IMR-90 (cell line): ENCODE measurements at places on chromosomes 11 and 22.

GRCh38 chr22:24806663-24807001 lies 621 bp downstream of the SGSM1 start:
- no peaks in the 10 kb centered on the region for H3K4me1 ChIP-seq
- no peaks in the 10 kb centered on the region for H3K36me3 ChIP-seq
- peaks cover 23% of the 10 kb centered on the region for H3K27me3 ChIP-seq
- no peak for DNase-seq

DNA sequence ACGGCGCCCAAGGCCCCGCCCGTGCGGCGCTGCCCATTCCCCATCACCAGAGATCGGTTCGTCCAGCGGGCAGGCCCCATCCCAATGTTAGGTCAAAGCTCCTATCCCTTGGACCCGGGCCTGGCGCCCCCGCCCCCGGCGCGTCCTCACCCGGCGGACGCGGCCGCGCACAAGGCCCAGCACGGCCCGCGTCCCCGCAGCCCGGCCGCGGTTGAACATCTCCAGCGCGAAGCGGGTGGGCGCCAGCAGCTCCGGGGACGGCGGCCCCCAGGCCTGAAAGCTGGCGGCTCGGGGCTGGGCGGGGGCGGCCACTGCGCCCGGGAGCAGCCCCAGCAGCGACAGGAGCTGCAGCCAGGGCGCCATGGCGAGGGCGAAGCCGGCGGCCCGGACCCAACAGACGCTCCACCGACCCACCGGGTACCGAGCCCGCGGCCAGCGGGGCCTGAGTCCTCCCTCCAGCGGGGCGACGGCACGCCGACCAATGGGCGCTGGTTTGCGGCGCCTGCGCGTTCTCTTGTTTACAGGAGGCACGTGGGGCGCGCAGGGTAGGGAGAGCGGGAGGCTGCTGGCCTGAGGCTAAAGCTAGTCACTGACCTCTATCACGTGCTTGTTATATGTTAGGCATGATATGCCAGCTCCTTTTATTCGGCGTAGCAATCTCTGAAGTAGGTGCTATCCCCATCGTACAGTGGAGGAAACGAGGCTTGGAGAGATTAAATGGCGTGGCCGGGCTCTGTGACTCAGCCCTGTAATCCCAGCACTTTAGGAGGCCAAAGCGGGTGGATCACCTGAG lies at the start of gene CTSF:
TSS of gene CTSF (minus strand) at position 483 of the 793 bp plus-strand sequence. CDS start at position 363, 120 bp downstream.
- DNase-seq = peak; percentile 49
- peaks cover 3% of the 10 kb centered on the region; the same call in 1 of the 2 replicates for H3K36me3 ChIP-seq
- H3K27ac ChIP-seq = no peak within 1 kb of the TSS
- H3K4me3 ChIP-seq = peak within 1 kb of the TSS; percentile 41
- H3K27me3 ChIP-seq = peaks cover 2% of the 10 kb centered on the region; the same call in 1 of the 2 replicates

DNA sequence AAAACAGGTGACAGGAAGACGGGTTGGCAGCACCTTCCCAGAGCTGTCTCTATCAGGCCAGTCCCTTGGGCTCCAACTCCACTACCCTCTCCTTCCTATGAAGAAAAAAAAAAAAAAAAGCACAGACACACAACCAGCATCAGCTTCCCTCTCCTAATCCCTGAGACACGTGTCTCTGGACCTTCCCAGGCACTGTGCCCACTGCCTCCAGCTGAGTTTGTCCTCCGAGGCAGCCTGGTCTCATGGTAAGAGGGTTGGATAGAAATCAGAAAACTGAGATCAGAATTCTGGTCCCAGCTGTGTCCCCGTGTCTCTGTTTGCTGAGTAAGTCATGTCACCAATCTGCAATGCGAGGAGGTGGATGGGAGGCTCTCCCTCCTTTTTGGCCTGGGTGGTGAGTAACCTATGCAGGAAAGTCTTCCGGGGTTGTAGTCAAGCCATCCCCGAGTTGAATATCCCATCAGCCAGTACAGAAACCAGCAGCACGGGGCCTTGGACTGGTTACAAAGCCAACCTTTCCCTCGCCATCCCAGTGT lies 193.7 kb upstream of the TBCEL start:
- no peak for DNase-seq
- peaks cover 5% of the 10 kb centered on the region for H3K27me3 ChIP-seq
- H3K4me3 ChIP-seq = no peak overlapping the region

GRCh38 chr22:38829485-38829884 lies 14.3 kb downstream of the NPTXR start:
- no peak for DNase-seq
- H3K4me1 ChIP-seq = no peaks in the 10 kb centered on the region
- no peak overlapping the region for H3K4me3 ChIP-seq
- no peak overlapping the region for H3K27ac ChIP-seq
- H3K27me3 ChIP-seq = no peaks in the 10 kb centered on the region
- H3K36me3 ChIP-seq = no peaks in the 10 kb centered on the region

DNA sequence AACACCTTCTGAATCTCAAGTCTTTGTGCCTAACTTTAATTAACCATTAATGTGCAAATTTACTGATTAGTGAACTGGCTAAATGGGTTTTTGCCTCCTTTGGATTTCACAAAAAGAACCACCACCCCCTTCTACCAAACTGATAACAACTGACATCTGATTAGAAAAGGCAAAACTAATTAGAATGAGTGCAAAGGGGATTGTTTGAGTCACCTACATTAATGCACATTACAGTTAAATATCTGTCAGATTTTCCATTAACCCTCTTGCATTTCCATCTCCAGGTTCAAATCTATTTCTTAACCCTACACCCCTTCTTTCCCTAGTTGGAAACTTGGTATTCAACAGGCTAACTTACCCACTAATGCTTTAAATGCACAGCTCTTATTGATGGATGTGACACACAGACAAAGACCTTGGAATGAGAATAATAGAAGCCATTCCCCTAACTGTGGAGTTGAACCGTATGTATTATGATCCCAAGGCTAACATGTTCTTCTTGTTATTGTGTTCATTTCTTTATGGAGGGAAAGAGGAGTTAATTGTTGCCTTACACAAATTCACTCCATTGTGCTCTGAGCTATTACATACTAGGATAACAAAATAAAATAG lies 161.5 kb upstream of the MTMR2 start:
- no peak overlapping the region for H3K4me3 ChIP-seq
- no peak overlapping the region for H3K27ac ChIP-seq
- H3K4me1 ChIP-seq = peaks cover 9% of the 10 kb centered on the region
- no peaks in the 10 kb centered on the region for H3K27me3 ChIP-seq
- no peaks in the 10 kb centered on the region; the same call in 1 of the 2 replicates for H3K36me3 ChIP-seq
- no peak for DNase-seq

- peaks cover 6% of the 10 kb centered on the region; the same call in 1 of the 2 replicates for H3K27me3 ChIP-seq
- DNase-seq = peak; percentile 92
- peak overlapping the region; percentile 63 for H3K27ac ChIP-seq
Observed at GRCh38 chr11:71286701-71287643, 34.6 kb upstream of the SHANK2 start.

GRCh38 chr11:5223686-5224085 lies 3.2 kb downstream of the HBB start:
- H3K4me3 ChIP-seq = no peak overlapping the region
- peak; percentile 32 for DNase-seq
- no peak overlapping the region for H3K27ac ChIP-seq
- no peaks in the 10 kb centered on the region for H3K4me1 ChIP-seq
- no peaks in the 10 kb centered on the region for H3K27me3 ChIP-seq

- no peaks in the 10 kb centered on the region for H3K36me3 ChIP-seq
- no peak overlapping the region for H3K4me3 ChIP-seq
- H3K4me1 ChIP-seq = no peaks in the 10 kb centered on the region
- H3K27me3 ChIP-seq = no peaks in the 10 kb centered on the region
- no peak overlapping the region for H3K27ac ChIP-seq
- no peak for DNase-seq
Observed at GRCh38 chr11:105854269-105854668, 167.8 kb downstream of the MSANTD4 start.

- H3K36me3 ChIP-seq = no peaks in the 10 kb centered on the region
- DNase-seq = peak; percentile 40
- peaks cover 8% of the 10 kb centered on the region for H3K4me1 ChIP-seq
- H3K4me3 ChIP-seq = no peak overlapping the region
Observed at GRCh38 chr22:27205492-27206373, 548.3 kb downstream of the MIAT start.

- no peaks in the 10 kb centered on the region for H3K27me3 ChIP-seq
- no peak for DNase-seq
- H3K4me3 ChIP-seq = no peak overlapping the region
- no peak overlapping the region for H3K27ac ChIP-seq
Observed at GRCh38 chr22:47130883-47131631, 368.6 kb downstream of the TBC1D22A start.

GRCh38 chr22:11627798-11628650 lies 3900.0 kb upstream of the OR11H1 start:
- H3K4me3 ChIP-seq = no peak overlapping the region
- H3K4me1 ChIP-seq = no peaks in the 10 kb centered on the region
- no peaks in the 10 kb centered on the region for H3K27me3 ChIP-seq
- DNase-seq = no peak
- H3K27ac ChIP-seq = no peak overlapping the region

- H3K27me3 ChIP-seq = no peaks in the 10 kb centered on the region
- no peak overlapping the region for H3K27ac ChIP-seq
- no peak for DNase-seq
- H3K4me3 ChIP-seq = no peak overlapping the region
- peaks cover 8% of the 10 kb centered on the region; the same call in 1 of the 2 replicates for H3K36me3 ChIP-seq
Observed at GRCh38 chr22:27775758-27776649, 25.6 kb downstream of the MN1 start.

DNA sequence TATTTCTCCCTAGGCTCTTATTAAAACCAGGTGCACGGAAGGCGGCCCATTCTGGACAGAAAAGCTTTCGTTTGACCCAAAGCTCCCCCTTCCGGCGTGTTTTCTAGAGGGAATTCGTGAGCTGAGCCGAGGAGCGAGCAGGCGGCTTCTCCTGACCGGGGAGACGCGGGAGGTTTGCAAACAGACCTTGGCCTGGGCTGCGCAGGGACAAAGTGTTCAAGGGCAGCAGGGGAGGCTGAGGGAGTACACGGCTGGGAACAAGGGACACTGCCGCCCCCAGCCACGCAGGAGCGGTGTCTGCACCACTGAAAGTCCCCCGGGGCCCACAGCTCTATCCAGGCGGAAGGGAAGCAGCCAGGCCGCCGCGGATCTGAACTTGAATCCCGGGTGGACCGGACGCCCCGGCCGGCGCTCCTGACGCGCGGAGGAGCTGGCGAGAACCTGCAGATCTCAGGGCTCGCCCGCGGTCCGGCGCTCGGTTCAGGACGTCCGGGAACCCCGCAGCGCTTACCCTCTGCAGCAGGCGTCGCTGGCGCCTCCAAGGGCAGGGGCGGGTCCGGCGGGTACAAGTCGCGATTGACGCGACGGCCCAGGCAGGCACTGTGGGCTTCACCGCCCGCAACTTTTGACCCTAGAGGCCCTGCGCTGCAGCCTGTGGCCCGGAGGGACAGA lies 101.9 kb downstream of the WT1 start:
- H3K27me3 ChIP-seq = peaks cover 7% of the 10 kb centered on the region
- H3K36me3 ChIP-seq = no peaks in the 10 kb centered on the region
- no peak overlapping the region for H3K27ac ChIP-seq
- DNase-seq = peak; percentile 24
- peak overlapping the region; percentile 35 for H3K4me3 ChIP-seq

- DNase-seq = no peak
- H3K27me3 ChIP-seq = no peaks in the 10 kb centered on the region
- H3K27ac ChIP-seq = no peak overlapping the region
Observed at GRCh38 chr22:34841331-34841771, 224.6 kb upstream of the ISX start.

DNA sequence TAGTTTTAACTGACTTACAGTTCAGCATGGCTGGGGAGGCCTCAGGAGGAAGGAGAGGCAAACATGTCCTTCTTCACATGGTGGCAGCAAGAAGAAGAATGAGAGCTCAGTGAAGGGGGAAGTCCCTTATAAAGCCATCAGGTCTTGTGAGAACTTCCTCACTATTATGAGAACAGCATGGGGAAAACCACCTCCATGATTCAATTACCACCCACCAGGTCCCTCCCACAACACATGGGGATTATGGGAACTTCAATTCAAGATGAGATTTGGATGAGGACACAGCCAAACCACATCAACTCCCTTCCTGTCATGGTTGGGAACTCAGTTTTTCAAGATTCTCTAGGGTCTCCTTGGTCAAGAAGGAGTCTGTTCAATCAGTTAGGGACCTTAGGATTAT lies 432.9 kb upstream of the CNTN5 start:
- H3K27me3 ChIP-seq = no peaks in the 10 kb centered on the region
- DNase-seq = no peak
- no peaks in the 10 kb centered on the region for H3K36me3 ChIP-seq
- no peak overlapping the region for H3K4me3 ChIP-seq
- H3K4me1 ChIP-seq = no peaks in the 10 kb centered on the region
- H3K27ac ChIP-seq = no peak overlapping the region

DNA sequence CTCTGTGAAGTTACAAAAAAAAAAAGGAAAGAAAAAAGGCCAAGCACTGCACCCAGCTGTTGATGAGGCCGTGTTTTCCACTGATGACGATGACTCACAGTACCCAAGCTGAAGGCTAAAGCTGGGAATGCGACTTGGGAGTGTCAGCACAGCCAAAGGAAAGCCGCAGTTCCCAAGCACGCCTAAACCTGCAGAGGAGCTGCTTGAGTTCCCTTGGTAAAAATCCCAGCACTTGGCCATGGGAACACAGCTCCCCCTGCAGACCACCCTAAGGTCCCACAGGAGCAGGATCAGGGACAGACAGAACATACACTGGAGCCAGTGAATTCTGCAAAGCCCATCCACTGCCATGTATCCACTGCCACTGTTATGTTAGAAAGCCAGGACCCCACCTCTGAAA lies 39.9 kb downstream of the SERGEF start:
- no peak overlapping the region for H3K27ac ChIP-seq
- H3K36me3 ChIP-seq = no peaks in the 10 kb centered on the region
- no peaks in the 10 kb centered on the region for H3K27me3 ChIP-seq

- peak; percentile 72 for DNase-seq
- peak overlapping the region; percentile 64 for H3K27ac ChIP-seq
- H3K4me3 ChIP-seq = peak overlapping the region; percentile 83
- H3K36me3 ChIP-seq = peaks cover 11% of the 10 kb centered on the region
- peaks cover 7% of the 10 kb centered on the region for H3K4me1 ChIP-seq
Observed at GRCh38 chr11:118998822-118999221, 884 bp downstream of the CENATAC start.

GRCh38 chr22:44782363-44782963 lies 30.1 kb downstream of the ARHGAP8 start:
- H3K27me3 ChIP-seq = peaks cover 2% of the 10 kb centered on the region; the same call in 1 of the 2 replicates
- H3K27ac ChIP-seq = no peak overlapping the region
- H3K4me3 ChIP-seq = no peak overlapping the region
- no peaks in the 10 kb centered on the region for H3K4me1 ChIP-seq
- H3K36me3 ChIP-seq = no peaks in the 10 kb centered on the region
- no peak for DNase-seq

DNA sequence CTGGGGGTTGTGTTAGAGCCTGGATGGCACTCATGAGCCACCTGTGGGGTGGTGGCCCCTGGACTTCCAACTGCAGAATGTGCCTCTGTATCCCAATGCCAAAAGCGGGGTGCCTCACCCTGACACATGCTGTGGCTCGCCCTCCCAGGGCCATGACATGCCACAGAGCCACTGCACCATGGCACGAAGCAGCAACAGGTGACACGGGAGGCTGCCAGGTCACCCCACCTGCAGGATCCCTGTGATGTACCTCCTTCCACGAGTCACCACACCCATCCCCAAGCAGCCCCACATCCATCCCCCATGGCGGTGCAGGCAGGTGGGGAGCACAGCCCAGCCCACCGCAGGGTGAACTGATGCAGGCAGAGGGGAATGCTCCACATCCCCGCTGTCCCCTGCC lies 14.8 kb downstream of the NECTIN1 start:
- H3K4me1 ChIP-seq = no peaks in the 10 kb centered on the region
- peaks cover 2% of the 10 kb centered on the region; the same call in 1 of the 2 replicates for H3K27me3 ChIP-seq
- no peaks in the 10 kb centered on the region for H3K36me3 ChIP-seq
- H3K27ac ChIP-seq = no peak overlapping the region
- DNase-seq = no peak

GRCh38 chr22:35476341-35476740 lies 64.3 kb upstream of the RASD2 start:
- no peaks in the 10 kb centered on the region for H3K36me3 ChIP-seq
- no peak for DNase-seq
- H3K4me1 ChIP-seq = peaks cover 17% of the 10 kb centered on the region
- no peaks in the 10 kb centered on the region for H3K27me3 ChIP-seq
